Mucosa of descending colon (tissue), 3 donors: ENCODE measurements at places on chromosomes 16 and 17.

DNA sequence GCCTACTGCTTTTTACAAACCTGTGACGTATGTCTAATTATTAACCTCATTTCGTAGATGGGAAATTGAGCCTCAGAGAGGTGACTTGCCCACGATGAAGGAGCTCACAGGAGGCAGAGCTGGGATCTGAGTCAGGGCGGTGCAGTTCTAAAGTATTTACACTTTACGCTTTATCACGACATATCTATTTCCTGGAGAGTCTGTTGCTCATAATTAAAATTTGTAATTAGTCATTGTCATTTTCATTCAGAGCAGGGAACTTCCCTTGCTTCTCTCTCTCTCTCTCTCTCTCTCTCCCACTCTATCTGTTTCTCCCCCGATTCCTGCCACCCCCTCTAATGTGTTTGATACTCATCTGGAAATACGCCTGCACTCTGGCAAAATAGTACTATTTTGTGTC, 5.9 kb downstream of the SLC5A11 start:
- DNase-seq: no peak

- peak; percentile 44 for DNase-seq
These were observed 33.4 kb downstream of the CDK5R1 start for GRCh38 chr17:32520104-32520701.

GRCh38 chr17:79650861-79651260, 40.0 kb upstream of the RBFOX3 start:
- DNase-seq: no peak

- no peak for DNase-seq
These were observed 16.8 kb upstream of the MT4 start for GRCh38 chr16:56547949-56548567.

- DNase-seq: peak; percentile 87
These were observed 982 bp upstream of the NEURL4 start for GRCh38 chr17:7329997-7330637.

DNA sequence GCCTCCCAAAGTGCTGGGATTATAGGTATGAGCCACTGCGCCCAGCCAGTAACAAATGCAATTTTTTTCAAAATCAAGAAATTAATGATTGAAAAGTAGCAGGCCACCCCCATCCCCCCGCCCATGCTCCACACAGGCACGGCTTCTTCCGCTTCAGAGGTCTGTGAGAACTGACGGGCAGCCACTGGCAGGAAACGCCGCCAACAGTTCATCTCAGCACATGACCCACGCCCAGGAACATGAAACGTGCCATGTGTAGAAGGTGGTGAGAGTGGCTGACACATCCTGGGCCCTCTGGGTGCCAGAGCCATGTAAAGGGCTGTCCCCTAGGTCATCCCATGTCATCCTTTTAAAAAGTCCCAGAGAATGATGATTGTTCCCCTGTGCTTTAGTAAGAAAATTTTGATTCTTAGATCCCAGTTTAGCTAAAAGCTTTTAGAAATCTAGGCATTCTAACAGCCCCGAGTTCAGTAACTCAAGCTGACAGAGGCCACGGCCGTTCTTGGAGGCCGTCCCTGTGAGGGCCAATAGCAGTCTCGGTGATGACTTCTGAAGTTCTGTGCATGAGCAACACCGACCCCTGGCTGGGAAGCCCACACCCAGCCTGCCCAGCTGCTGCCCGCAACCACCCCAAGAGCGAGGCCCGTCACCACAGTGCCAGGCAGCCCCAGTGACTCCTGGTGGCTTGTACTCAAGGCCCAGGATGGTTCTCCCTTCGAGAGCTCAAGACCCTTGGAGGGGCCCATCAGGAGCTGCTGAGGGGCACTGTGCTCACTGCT, 52.1 kb downstream of the KLHDC4 start:
- DNase-seq: no peak

GRCh38 chr17:78426293-78426879, 47.9 kb downstream of the PGS1 start:
- no peak for DNase-seq

DNA sequence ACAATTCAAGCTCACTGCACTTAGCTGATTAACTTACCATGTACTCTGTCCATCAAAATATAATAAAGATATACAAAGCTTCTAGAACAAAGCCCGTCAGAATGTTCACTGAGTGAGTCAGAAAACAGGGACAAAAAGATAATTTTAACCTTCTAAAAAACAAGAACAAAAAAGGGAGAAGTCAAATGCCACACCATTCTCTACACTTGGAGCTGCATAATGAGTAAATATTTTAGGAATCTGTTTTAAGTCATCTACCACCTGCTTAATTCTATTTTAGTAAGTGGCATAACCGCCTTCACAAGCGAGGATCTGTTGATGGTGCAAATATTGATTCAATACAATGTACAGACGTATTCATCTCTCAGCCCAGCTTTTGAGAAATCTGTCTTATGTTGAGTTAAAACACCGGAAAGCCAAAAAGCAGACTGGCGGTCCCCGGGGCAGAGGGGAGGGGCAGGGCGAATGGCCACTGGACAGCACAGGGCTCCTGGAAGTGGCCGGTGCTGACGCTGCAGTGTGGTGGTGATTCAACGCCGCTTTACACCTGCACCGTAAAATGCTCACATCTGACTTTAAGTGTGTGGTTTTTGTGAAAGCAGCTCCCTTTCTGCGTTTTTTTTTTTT, 20.1 kb downstream of the RAB40B start:
- no peak for DNase-seq

- no peak for DNase-seq
These were observed 6.9 kb downstream of the KRT24 start for GRCh38 chr17:40696651-40697072.

GRCh38 chr17:61381537-61381936, 18.1 kb upstream of the TBX2 start:
- DNase-seq: no peak

- peak; percentile 4 for DNase-seq
These were observed 1.0 kb upstream of the YPEL3 start for GRCh38 chr16:30096862-30097563.

DNA sequence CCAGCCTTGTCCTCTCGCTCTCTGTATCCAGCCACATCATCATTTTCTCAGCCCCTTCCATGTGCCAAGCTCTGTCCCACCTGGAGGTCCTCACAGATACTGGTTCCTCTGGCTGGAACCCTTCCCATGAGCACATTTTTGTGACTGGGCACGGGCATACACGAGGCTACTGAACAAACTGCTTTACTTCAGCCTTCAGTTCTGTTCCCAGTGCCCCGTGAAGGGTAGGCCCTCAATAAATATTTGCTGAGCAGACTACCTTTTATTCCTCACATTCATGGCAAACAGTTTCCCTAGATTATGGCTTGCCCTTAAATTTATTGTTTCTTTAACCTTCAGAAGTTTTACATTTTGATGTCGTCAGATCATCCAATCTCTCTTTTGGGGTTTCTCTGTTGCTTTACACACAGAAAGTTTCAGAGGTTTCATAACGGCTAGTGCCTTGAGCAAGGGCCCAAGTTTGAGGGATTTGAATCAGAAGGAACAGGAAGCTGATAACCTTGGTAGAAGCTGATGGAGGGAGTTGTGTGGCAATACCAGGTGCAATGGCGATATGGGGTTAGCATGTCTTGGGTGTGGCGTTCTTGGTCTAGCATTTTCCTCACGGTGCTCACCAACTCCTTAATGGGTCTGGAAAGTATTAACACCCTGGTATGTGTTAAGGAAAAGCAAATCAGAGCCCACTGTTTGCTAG, 27.8 kb downstream of the TMEM92 start:
- DNase-seq: no peak

DNA sequence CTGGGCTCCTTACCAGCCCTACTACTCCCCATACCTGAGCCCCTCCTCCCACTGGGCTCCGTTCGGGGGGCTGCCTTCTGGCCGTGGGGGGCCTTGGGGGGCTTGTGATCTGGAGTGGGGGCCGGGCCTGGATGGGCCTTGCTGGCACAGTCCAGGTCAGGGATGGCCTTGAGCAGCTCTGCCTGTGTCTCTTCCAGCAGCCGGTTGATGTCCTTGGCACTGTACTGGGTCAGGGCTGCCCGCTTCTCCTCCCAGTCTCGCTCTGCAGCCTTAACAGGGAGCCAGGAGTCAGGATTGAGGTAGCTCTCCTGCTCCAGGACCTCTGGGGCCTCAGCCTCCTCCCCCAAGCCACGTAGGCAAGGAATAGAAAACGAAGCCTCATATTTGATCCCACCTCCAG, 54.6 kb downstream of the SRCIN1 start:
- DNase-seq: no peak

DNA sequence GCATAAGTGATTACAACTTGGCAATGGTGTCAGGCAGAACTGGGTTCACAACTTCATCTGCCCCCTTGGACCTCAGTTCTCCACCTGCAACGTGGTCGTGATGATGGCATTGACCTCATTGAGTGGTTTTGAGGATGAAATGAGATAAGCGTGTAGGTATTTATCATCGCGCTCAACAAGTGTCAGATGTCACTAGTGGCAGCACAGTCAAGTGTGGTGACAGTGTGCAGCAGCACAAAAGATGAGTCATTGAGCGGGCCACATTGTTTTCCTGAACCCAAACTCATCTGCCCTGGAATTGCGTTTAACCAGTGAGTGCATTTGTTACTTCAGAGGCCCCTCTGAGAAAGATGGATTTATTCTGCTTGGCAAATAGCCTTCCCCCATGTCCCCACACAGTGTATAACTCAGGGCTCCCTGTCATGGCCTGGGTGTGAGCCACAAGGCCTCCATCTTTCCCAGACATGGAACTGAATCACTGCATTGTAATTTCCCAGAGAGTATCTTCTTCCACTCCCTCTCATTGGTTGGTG, 20.9 kb downstream of the IRX3 start:
- DNase-seq: no peak

GRCh38 chr16:3665508-3665907, 11.0 kb downstream of the DNASE1 start:
- peak; percentile 41 for DNase-seq

DNA sequence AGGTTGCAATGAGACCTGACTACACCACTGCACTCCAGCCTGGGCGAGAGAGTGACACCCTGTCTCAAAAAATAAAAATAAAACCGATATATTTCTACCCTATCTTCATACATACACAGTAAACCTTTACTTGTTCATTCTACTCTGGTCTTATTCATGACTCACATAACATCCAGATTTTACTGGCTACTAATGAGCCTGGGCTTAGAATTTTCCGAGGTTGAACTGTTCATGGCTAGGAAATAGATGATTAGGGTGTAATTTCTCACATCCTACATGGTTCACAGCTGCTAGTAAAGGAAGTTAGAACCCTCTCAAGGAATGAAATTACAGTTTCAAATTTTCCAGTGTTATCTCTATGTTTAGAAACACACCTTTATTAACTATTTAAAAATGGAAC, 14.7 kb downstream of the GSPT1 start:
- no peak for DNase-seq

- DNase-seq: no peak
These were observed 3.2 kb upstream of the TRIM65 start for GRCh38 chr17:75899767-75900468.

DNA sequence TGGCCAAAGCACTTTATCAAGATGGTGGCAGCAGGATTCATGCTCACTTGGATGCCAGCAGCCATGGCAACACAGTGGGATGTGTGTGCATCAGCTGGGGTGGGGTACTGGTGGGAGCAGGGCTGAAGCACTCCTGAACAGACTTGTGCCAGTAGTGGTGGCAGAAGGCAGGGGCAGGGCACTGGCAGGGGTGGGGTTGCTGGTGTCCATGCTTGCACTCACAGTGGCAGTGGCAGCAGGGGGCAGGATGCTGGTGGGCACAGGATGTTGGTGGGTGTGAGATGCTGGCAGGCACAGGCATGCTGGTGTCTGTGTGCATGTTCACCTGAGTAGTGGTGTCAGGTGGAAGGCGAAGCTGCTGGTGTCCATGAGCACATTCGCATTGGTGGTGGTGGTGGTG, 161.0 kb upstream of the PMFBP1 start:
- DNase-seq: no peak

DNA sequence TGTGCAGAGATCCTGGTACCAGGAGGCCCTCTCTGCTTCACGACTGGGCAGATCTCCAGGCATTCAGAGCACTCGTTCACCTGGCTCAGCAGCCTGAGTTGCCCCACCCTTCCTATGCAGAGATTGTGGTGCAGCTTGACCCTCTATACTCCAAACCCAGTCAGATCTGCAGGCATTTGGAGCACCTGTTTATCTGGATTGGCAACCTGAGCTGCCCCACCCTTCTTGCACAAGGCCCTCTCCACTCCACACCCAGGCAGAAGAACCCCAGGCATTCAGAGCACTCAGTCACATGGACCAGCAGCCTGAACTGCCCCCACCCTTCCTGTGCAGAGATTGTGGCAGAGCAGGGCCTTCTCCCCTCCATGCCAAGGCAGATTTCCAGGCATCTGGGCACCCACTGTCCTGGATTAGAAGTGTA, 88.4 kb upstream of the CDH5 start:
- peak; percentile 40 for DNase-seq

GRCh38 chr17:81163703-81164370, 1.5 kb upstream of the PVALEF start:
- no peak for DNase-seq

DNA sequence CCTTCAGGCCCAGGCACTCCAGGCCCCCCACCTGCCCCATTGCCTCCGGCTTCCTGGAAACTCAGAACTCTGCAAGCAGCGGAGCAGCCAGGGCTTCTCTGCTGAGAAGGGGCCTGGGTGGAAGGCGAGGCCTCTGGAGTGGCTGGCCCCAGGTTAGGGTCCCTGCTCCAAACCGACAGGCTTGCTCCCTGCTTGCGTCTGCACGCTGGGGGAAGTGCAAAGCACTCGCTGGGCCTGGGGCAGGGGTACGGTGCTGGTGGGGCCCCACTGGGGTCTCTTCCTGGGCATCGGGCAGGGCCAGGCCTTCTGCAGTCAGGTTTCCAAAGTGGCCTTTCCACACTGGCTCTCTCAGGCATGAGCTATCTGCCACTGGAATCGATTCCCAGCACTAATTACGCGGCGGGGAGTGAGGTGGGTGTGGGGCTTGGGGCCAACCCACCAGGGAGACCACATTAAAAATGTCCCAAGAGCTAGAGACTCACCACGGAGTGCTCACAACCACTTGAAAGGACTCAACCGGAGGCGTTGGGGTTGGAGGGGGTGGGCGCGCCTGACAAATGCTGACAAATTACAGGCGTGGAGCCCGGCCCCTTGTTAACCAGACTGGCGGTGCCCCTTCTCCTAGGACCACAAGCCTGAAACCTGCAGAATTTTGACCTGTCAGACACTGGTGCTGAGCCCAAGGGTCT, 17.9 kb downstream of the FAM83G start:
- peak; percentile 43 for DNase-seq

DNA sequence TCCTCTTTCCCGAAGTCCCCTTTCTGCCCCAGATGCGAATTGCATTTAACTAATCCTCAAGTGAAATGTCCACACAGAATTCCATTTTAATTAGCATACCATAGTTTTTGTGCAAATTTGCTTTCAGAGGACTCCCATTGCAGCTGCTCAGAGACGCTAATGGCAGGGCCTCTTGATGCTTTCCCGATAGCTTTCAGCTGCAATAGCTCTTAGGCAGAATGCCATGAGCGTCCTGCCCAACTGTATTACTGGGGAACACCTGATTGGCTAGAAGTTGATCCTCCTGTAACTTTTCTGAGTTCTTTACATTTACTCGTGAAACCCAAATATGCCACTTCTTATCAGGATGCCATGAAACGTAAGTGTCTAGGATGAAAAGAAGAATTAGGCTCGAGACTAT, 203.0 kb downstream of the UTP18 start:
- no peak for DNase-seq

- no peak for DNase-seq
These were observed 30.0 kb upstream of the PRSS54 start for GRCh38 chr16:58324792-58325191.

GRCh38 chr17:11682646-11683045, 84.4 kb downstream of the DNAH9 start:
- DNase-seq: no peak

- no peak for DNase-seq
These were observed 62.8 kb upstream of the CIBAR2 start for GRCh38 chr16:85174871-85175723.
